ENCODE measurements at places on chromosomes 4 and X.

DNA sequence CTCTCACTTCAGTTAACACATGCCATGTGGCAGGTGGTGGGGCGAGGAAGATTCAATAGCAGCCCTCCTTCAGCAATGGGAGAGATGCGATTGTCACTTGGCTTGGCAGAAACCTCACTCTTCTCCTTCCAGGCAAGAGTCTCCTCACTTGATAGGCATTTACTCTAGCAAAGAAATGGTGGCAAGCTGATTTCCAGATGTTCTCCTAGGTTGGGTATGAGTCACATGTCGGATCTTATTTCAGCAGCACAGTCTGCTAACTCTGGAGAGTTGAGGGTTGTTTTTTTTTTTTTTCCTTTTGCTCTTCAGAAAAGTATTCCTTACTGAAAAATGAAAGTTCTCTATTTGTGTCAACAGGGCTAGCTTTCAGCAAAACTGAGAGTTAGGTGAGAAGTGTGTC lies 119.5 kb upstream of the CHRDL1 start:
- no peak for DNase-seq

DNA sequence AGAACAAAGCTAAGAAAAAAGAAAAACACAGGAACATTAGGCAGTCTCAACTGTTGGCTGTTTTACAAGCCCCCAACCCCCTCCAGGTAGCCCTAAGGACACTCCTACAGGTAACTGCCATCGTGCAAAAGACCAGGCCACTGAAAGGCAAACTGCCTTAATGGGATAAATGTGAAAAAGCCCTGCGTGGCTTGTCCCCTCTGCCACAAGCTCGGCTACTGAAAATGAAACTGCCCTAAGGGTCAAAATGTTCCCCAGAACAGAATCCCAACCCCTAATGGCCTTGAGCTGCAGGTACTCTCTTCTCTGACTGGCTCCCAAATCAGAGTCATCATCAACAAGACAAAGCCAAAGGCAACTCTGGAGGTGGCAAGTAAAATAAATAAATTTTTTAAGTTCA lies 84.8 kb downstream of the MSN start:
- no peak for DNase-seq

- no peak for DNase-seq
Measured at GRCh38 chrX:132146456-132146855, 18.6 kb upstream of the FRMD7 start.

DNA sequence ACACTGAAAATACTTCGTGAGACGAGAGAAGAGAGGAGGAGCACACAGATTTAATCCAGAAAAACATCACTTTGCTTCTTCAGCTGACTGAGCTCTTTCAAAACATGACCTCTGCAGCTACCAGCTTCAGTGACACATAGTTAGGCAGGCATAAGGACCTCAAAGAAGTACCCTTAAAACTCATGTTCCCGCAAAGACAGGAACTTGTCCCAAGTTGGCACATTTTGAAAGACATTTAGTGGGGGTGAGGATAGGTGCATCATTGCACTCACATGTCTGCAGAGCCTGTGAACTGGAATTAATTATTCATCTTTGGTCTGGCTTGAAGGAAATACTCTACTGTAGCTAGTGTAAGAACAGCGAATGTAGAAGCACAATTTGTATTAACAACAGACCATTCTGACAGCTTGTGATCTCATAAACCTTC lies 221.8 kb downstream of the MGST2 start:
- no peak for DNase-seq

DNA sequence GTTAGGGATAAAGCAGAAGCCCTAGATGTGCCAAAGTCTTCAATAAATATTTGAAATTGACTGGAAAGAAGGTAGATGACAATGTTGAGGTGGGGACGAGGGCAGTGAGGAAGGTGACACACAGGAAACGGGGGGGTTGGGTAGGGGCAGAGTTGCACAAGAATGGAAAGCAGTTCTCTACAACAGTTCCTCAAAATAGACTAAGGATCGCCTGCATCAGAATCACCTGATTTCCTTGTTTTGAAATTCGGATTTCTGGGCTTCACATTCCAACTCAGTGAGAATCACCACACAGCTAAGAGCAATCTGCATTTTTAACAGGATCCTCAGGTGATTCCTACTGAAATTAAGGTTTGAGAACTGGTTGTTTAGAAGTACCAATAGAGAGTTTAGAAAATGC lies 70.6 kb downstream of the ARFIP1 start:
- no peak for DNase-seq

DNA sequence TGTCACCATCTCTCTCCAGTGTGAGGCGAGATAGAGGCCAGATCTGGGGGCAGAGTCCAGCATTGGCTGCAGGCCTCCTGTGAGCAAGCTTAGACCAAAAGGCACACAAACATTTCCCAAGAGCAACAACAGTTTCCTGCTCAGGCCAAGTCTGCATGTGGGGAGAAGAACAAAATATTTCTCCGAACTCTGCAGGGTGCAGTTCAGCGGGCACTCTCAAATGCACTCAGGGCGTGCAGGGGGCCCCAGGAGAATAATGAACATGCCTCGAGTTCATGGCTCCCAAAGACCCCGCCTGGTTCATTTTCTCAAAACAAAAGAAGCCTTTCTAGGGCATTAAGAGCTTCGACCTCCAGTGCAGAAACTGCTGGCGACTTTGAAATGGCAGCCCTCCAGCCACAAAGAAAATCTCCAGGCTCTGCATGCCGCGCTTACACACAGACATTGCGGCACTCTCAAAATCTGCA lies 57.8 kb upstream of the HELT start:
- no peak for DNase-seq

GRCh38 chr4:143713955-143714625 lies 13.6 kb upstream of the FREM3 start:
- DNase-seq: no peak

- no peak for DNase-seq
Measured at GRCh38 chr4:175339100-175339707, 421.0 kb downstream of the ADAM29 start.
